Uterus (tissue), 4 donors: ENCODE measurements at places on chromosomes 12 and 14. TPM values are rescaled to one million over a fixed set of nuclear protein-coding genes. Genes with fewer than 3 reads are reported as not detected.

The KRT3 gene
- total RNA-seq = not detected

DNA sequence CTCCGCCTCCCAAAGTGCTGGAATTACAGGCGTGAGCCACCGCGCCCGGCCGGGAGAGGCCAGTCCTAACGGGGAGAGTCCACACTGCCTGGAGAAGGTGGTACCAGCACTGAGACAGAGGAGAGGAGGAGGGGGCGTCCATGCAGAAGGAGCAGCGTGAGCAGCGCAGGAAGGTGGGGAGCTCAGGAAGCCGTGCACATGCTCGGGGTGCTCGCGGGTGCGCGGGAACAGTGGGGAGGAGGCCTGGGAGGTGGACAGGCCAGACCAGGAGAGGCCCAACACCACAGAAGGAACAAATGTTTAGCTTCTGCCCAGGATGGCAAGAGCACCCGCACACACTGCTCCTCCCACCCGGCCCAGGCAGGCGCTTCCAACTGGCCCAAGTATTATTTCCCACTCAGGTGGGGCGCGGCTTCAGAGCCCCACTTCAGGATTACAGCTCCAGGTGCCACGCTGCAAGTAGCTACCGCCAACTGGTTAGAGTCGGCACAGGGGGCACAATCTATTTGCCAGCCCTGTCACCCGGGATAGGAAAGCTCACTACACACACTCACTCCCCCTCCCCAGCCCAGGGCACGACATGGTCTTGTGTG lies 80.8 kb upstream of the BCL11B start:
- no peak for DNase-seq

The ANKS1B gene
- total RNA-seq = 62.6 TPM

- no peak for DNase-seq
Measured at GRCh38 chr12:90106568-90106967, 397.9 kb upstream of the ATP2B1 start.

GRCh38 chr14:104794631-104794992 lies 936 bp downstream of the AKT1 start:
- DNase-seq = no peak

DNA sequence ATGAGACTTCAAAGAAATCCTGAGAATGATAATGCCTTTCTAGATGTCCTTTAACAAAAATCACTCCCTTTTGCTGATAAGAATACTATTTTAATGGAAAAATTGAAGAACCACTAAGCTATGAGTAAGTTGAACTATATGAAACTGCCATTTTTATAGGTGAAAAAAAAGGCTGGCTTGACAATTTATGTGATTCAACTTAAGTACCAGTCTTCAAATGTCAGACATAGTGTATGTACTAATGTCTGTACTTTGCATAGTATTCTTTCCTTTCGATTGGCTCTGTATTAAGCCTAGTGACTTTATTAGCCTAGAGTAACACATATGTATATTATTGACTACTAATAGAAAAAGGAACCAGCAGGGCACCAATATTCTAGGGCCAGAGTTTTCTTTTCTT lies 11.9 kb downstream of the HEATR5A start:
- DNase-seq = no peak

- DNase-seq = no peak
Measured at GRCh38 chr12:94831081-94831751, 172.3 kb downstream of the NDUFA12 start.

DNA sequence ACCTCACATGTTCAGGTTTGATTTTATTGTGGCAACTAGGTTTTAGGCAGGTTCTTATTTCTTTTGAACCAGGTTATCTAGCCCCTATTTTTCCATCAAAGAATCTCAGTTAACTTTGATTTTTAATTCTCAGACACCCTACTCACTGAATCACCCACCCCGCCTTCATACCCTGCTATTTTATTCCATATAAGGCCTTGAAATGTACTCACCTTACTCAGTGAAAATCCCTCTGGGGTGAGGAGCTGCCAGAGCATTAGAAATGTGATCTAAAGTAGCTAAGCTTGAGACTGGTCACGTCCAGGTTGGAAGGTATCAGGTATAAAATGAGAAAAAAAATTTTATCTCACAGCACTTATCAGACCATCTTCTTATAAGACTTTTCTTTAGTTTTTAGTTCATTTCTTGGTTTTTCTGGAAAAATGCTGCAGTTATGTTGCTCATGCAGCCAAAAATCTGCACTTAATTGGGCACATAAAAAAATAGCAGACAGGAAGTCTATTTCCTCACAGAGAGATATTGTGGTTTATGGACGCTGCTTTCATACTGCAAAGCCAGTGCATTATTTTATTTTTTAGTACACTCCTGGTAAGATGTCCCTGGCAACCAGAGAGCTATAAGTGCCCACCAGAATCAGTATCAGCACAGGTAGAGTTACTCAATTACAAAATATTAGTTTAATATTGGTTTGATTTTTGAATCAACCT lies 101.5 kb upstream of the CCDC91 start:
- no peak for DNase-seq

DNA sequence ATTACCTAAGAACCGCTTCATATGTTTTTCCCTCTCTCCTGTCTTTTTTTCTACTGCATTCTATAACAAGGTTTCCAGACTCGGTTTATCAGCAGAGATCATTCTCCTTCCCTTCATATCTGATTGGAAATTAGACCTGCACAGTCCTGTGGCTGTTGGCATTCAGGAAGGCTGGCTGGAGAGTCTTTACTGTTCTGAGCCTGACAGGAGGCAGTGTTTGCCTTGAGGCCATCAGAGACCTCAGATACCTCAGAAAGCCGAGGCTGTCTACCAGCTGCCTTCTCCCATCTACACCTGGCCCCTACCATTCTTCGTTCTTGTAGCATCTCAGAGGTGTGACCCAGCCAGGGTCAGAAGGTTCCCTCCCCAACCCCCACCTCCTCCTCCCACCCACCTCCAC lies 182.0 kb downstream of the CAND1 start:
- no peak for DNase-seq

The VRTN gene
- 0.21 TPM for total RNA-seq

DNA sequence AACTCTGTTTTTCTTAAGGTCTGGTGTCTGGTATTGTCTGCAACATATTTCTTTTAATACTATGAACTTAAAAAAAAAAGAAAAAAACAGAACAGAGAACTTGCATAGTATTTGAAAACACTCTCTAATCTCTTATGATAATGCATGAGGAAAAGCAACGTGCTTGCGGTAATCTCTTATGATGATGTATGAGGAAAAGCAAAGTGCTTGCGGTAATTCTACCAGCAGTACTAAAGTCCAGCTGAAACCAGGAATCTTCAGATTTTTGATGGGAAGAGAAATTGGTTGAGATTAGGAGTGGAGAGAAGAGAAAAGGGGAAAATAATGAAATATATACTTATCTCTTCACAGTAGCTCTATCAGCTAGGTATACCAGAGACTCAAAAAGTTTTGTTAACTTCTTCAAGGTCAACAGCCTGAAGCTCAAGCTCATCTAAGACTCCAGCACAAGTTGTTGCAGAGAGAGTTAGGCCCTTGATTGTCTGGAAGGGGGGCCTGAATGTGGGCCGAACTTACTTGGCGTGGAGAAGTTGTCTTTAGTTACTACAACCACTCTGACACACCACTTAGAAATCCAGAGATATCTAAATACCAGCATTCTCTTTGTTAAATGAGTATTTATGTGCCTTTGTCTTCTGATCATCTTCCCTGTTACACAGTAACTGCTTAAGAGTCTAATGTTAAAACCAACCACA lies 240.4 kb downstream of the PRKD1 start:
- DNase-seq = no peak

GRCh38 chr12:8912914-8913313 lies 1.4 kb upstream of the PHC1 start:
- DNase-seq = no peak

The PFDN5 gene
- total RNA-seq = 1,276 TPM

GRCh38 chr14:64196814-64197411 lies 97.3 kb downstream of the ESR2 start:
- no peak for DNase-seq

The CCDC198 gene
- total RNA-seq = 0.37 TPM

The REM2 gene
- not detected for total RNA-seq

DNA sequence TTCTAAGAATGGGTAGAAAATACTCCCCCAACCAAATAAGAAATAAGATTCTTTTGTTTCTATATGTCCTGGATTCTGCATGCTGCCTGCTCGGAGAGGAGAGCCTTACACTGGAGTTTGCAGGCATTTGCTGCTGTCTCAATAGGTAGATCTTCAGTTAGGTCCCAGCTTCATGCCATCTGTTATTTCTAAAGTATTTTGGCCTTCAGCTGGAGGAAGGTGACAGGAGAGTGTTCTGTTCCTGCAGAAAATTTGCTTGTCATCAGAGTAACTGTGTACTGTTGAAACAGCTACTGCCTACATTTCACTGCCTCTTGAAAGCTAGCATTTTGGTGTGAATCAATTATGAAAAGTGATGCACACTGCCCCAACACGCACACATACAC lies 966.9 kb downstream of the NRXN3 start:
- no peak for DNase-seq

The RPL10L gene
- not detected for total RNA-seq

The SIX6 gene
- total RNA-seq = not detected
